ENCODE measurements at places on chromosomes 3 and 15.

GRCh38 chr3:148839805-148840204 is 12.2 kb downstream of the CPB1 start:
- no peak for DNase-seq

GRCh38 chr3:75218577-75218976 is 445.6 kb upstream of the FRG2C start:
- no peak for DNase-seq

DNA sequence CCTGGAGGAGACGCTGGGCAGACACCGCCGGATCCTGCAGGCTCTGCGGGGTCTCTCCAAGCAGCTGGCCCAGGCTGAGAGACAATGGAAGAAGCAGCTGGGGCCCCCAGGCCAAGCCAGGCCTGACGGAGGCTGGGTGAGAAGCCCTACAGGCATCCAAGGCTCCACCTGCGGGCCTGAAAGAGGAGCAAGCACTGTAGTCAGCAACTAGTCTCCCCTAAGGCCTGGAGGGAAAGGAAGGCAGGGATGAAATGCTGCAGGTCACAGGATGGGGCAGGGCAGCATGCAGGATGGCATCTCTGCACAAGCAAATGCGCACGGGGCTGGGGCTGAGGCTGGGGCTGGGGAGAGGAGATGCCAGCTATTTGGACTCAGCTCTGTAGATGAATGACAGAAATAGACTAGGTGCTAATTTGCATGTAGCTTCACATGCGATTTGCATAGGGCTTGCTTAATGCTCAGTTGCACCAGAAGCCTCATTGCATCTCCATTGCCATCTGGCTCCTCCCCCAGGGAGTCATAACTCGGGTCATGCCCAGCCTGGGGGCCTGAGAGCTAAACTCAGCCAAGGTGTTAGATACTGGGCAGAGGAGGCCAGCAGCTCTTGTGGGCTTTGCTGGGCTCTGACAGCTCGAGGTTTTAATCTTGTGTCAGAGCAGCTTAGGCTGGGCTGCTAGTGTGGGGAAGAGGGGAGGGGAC is 5.2 kb upstream of the CPLX3 start:
- DNase-seq, result no peak

- no peak for DNase-seq
These were observed 175.8 kb upstream of the ZBTB20 start for GRCh38 chr3:115322901-115323300.

GRCh38 chr3:159751146-159751545 is 237.5 kb upstream of the IL12A start:
- no peak for DNase-seq
